Stimulated activated CD4-positive, alpha-beta T cell treated with anti-CD3 and anti-CD28 coated beads, Interleukin-1b, Interleukin-23, amount 100 ng/mL, for 4 hours (primary cell): ENCODE measurements at places on chromosomes 3 and 15.

DNA sequence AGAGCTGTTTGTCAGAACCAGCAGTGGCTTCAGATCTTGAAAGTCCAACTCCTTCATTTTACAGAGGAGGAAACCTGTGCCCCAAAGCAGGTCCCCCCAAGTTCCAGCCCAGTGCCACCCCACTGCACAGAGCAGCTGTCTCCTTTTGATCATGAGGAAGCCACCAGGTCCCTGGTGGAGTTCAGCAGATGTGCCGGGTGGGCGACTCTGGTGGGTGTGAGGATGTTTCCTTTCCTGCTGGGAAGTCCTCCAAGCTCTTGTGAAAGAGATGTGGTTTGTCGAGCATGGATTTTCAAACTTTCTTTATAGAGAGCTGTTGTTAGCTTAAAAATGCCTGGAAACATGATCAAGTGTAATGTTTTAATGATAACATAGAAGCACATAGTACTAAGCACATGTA, 52.0 kb downstream of the SMAD3 start:
- no peak for DNase-seq

DNA sequence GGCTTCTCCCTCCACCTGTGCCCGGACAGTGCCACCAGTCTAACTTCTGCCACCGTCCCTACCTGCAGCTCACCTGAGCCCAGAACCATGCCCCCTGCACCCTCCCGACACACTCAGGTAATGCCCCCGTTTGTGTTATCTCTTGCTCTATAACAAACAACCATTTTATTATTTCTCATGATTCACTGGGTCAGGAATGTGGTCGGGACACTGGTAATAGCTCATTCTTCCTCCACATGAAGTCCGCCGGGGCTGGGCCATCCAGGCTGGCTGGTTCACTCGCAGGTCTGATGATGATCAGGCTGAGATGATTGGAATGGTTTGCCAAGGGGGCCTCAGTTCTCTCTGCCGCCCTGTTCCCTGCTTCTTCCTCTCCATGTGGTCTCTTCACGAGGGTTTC, 20.3 kb upstream of the NR2E3 start:
- no peak for DNase-seq

- no peak for DNase-seq
Observed at GRCh38 chr3:71341721-71342120, 241.8 kb downstream of the FOXP1 start.

- DNase-seq, result no peak
Observed at GRCh38 chr3:112505907-112506306, 6.6 kb upstream of the BTLA start.

DNA sequence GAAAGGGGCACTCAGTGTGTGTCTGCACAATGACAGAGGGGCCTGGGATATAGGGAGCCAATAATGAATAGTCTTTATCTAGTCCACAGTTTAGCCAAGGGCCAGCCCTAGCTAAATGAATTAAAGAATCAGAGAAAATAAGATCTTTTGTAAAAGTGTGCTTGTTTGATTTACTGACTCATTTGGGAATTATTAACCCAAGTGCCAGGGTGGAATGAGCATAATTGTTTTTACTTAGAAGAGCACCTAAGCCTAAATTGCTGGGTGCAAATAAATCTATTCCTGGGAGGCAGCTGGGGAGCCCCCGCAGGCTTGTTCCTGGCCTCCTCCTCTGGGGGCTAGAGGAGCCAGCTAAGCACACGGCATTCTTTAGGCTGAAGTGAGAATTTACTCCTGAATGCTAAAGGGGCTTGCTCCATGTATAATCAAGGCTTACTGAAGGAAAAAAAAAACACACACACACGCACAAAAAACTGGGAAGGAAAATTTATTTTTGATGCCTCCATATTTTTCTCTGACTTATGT, 405.3 kb upstream of the SUCLG2 start:
- DNase-seq, result no peak

- DNase-seq, result no peak
Observed at GRCh38 chr3:124117486-124117885, 125.6 kb upstream of the ROPN1 start.

GRCh38 chr3:78845605-78846004, 922.2 kb downstream of the ROBO1 start:
- DNase-seq, result no peak

GRCh38 chr15:35549567-35549966, 3.6 kb upstream of the DPH6 start:
- no peak for DNase-seq

DNA sequence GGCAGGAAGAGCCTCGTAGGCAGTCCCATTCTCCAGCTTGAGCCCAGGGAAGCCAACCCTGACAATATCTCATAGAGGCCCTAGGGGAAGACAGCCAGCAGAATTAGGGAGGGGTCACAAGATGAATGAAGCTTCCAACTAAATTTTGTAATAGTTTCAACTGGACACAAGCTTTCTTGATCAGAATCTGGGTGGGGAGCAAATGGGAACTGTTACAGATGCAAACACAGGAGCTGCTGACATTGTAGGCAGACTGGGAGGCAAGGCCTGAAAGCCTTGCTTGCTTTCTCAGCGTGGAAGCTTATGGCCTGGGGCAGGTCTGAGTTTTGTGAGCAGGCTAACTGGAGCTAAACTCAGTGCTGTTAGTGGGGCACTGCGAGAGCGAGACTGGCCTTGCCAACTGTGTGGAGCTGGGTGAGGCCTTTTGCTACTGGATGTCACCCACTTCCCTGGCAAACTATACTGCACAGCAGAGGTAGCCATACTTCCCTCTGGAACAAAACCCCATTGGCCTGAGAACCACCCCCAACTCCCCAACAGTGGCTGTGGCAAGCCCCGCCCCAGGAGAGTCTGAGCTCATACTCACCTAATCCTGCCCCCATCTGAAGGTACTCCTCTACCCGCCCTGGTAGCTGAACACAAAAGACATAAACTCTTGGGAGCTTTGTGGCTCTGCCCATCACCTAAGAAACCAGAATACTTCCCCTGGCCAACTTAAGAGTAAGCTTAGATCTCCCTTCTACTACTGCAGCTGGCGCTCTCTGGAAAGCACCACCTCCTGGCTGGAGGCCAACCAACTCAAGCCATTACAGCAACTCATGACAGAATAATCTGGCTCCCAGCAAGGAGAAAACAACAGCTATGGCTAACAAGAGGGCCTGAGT, 42.9 kb downstream of the CFAP20DC start:
- DNase-seq, result no peak

DNA sequence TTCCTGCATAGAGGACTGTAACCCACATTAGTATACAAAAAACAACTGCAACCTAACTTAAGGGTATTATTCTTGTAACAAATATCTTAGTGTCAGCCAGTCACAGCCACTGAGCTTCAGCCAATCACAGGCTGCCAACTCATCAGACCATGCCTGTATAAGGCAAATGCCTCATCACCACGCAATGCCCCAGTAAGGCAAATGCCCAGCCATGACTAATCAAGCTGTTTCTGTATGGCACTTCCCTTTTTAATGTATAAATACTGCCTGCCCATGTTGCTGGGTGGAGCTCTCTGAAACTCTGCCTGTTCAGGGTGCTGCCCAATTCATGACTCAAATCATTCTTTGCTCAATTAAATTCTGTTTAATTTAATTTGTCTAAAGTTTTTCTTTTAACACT, 18.4 kb upstream of the GABRA5 start:
- DNase-seq, result no peak

DNA sequence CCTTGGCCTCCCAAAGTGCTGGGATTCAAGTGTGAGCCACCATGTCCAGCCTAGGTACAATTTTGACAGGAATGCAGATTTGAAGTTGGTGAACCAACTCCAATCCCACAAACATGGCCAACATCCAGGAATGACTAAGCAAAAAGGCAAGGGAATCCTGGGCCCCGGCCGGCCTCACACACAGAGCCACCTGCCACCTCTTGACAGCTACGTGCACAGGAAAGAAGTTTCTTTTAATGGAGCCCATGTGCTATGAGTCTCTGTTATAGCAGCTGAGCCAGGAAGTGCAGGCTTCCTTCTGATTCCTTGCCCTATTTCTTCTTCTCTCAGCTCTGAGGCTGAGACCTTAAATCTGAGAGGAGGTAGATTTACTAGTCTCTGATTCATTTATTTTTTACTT, 8.8 kb downstream of the TMEM40 start:
- no peak for DNase-seq

GRCh38 chr3:12187448-12188327, 29.0 kb upstream of the TIMP4 start:
- no peak for DNase-seq

DNA sequence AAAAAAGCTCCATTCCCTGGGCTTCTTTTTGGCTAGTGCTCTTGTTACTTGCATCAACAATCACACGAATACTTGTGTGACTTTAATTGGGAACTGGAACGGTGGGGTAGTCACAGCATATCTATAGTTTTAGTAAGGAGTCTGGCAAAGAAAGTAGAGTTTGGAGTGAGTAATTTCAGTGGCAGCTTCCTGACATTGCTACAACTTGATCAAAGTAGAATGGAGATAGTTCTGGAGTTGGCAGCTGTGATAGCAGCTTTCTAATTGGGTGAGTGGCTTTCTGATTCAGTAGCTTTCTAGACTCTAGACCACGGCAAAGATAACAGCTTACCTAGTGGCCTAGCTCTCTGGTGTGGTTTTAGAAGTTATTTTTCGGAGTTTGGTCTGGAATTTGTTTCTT, 475.0 kb downstream of the TUSC7 start:
- DNase-seq, result no peak

DNA sequence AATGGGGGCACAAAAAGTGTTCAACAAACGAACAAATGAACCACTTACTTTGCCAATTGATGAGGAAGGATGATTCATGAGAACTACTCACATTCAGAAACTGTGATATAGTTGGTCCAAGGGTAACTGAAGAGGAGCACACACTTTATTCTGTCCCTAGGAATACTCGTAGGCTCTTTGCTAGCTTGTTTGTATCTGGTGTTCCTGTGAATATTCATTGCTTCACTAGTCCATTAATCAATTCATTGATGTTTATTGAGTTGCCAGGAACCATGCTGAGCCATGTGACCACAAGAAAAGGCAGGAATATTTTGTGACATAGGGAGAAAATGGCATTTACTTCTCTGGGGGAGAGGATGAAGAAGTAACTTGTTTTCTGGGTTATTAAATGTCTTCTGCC, 338.3 kb downstream of the IL20RB start:
- DNase-seq, result no peak

GRCh38 chr3:133230195-133230594, 169.7 kb upstream of the BFSP2 start:
- no peak for DNase-seq

DNA sequence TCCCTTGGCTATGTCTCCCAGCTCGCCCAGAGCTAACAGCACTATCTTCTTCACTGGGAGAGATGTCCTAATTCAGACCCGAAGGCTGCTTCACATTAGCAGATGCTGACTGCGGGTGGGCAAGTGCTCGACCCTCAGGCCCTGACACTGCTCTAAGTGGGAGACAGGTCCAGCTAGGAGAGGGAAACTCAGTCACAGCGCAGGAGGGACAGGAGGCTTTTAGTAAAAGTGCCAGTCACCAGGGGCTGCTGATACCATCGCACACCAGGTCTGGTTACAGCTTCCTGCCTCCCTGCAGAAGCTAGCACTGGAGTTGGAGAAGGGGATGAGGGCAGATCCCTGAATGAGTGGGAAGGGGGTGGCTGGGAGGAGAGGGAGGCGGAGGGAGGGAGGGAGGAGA, 365.8 kb upstream of the RGMA start:
- DNase-seq, result no peak

DNA sequence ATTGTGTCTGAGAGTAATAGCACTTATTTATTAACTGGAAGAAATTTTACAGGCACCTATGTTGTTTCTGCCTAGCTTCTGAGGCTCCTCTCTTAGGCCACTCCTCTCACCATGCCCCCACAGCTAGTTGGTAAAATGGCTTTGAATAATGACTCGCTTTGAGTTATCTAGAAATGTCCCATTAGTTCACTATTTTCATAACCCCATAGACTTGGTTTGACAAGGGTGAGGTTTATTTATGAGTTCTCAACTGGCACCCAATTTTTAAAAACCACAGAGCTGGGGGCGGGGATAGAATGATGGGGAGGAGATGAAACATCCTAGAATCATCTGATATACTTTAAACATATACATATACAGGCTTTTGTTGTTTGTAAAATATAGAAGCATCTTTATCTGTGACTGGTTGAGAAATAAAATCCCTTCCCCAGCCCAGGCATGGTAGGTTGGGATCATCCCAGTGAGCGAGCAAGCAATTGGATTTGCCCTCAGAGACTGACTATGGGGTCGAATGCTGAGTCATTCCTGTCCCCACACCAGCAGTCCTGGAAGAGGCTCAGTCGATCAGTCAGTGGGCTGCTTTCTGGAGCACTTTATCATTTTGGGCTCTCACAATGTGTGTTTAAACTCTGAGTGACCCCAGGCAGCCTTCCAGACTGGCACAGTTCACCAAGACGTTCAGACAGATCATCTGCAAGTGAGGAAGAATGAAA, 60.2 kb upstream of the TSEN2 start:
- DNase-seq, result no peak

GRCh38 chr15:82874267-82874666, 64.8 kb downstream of the WHAMM start:
- no peak for DNase-seq

DNA sequence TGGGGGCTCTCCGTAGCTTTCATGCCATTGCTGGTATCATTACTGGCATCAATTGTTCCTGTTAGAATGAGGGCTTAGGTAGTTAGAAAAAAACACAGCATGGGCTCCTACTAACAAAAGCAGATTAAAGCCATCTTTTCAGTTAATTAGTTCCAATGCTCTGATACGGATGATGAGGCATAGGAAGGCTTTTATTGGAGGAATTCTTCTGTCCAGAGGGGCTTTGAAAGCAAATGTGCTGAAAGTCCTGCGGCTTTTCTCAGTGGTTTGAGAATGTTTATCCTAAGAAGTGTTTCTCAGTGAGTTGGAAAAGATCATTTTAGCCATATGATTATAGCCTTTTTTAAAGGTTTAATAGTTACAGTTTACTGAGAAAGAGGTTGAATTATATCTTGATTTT, 198.5 kb downstream of the THSD4 start:
- no peak for DNase-seq

DNA sequence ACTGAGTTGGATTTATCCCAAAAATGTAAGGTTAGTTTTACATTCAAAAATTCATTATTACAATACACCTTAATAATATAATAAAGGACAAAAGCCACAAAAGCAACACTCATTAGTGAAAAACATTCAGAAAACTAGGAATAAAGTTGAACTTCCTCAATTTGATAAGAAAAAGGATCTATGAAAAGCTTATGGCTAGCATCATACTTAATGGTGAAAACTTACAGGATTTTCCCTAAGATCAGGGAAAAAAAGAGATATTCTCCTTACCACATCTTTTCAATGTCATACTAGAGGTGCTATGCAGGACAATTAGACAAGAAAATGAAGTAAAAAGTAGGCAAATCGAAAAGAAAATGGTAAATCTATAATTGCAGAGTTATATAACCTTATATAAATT, 279.9 kb downstream of the CGGBP1 start:
- DNase-seq, result no peak

- DNase-seq, result no peak
Observed at GRCh38 chr3:65560133-65560532, 478.6 kb downstream of the MAGI1 start.

- no peak for DNase-seq
Observed at GRCh38 chr15:59303633-59304032, 69.0 kb downstream of the MYO1E start.

GRCh38 chr3:154684021-154684420, 254.0 kb upstream of the GPR149 start:
- no peak for DNase-seq

- DNase-seq, result no peak
Observed at GRCh38 chr3:145190138-145190537, 970.8 kb downstream of the PLOD2 start.
